ENCODE measurements at places on chromosomes 3 and 15.

DNA sequence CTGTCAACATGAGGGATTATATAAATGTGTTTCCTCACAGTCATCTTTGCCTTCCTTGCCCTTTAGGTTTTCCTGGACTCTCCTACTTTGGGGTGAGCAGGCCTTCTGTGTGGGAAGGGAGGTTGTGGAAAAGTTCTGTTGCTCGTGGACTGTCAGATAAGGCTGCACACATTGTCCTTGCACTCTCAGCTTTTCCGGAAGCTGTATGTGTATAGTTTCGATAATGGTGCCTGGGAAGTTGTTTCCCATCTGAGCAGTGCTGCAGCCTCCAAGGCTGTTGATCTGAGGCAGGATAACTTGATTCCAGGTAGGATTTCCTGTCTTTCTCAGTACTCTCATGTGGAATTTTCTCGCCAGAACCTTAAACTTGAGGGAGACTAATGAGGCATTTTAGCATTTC is 297.8 kb upstream of the AZI2 start:
- DNase-seq = no peak

GRCh38 chr15:70046679-70047369 is 50.9 kb downstream of the TLE3 start:
- DNase-seq = no peak

DNA sequence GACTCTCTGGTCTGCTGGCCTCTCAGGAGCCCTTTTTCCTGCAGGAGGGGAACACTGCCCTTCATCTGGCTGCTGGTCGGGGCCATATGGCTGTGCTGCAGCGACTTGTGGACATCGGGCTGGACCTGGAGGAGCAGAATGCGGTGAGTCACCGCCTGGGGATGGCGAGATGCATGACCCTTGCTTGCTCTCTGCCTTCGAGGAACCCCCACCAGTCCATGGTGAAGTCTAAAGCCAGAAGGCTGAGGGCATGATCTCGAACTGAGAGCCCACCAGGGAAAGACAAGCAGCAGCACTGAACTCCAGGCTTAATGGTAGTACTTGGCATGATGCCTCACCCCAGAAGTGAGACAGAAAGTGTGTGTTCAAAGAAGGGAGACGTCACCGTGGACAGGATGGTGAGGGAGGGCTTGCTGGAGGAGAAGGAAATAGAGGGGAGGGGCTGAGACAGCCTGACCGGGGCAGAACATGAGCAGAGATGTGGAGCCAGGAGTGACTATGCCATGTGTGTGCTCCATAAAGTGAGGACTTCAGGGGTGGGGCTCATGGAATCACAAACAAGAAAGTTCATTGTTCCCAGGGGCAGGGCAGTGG is 19.2 kb downstream of the ANKDD1A start:
- no peak for DNase-seq

DNA sequence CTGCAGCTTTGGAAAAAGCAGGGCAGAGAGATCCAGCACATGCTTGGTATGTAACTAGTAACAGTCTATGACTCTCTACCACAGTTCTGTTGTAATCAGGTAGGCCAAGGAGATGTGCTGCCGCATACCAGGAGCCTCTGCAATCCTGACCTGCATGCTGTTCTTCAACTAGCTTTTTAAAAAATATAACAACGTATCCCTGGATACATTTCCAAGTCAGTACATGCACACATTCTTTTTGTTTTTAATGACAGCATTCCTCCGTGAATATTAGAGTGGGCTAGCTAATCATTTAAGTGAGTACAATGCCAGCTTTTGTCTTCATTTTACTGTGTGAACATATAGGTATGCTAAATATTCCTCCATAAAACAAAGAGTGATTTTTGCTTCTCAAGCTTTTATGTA is 437.8 kb downstream of the RBMS3 start:
- no peak for DNase-seq

- no peak for DNase-seq
These were observed 156.7 kb downstream of the RAB11A start for GRCh38 chr15:66025972-66026371.

DNA sequence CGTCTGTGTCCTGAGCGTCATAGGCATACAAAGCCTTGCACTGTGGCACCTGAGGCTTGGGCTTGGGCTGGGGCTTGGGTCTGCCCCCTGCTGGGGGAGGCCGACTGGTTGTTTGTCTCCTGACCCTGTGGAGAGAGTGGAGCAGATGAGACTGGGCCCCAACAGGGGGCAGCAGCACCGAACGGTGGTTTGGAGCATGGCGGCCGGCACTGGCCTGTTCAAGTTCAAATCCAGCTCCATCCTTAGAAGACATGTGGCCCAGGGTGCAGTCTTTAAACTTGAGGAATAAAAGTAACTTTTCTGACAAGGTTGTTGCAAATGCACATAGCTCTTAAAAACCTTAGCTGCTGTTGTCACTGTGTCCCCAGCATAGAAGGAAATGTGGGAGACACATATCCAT is 33.3 kb downstream of the CCNB2 start:
- DNase-seq = peak; percentile 47

DNA sequence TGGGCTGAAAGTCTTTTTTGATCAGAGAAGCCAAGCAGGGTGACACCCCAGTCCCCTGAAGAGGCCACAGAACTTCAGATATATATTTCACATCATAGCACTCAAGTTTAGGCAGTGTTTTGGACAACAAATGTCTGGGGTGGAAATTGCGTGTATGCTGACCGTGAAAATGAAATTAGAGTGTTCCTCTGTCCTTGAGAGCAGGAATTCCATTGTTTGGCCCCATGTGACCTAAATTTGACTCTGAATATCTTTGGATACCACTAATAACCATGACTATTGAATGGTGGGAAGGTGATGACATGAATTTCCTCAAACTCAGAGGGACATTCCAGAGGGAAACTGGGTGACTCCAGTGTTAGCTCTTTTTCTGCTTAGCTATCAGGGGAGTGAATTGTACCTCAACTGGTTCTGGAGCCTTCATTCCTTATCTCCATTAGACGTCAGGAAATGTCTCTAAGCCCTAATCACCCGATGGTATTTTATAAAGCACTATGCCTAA is 263.5 kb upstream of the RASGRP1 start:
- DNase-seq = no peak

DNA sequence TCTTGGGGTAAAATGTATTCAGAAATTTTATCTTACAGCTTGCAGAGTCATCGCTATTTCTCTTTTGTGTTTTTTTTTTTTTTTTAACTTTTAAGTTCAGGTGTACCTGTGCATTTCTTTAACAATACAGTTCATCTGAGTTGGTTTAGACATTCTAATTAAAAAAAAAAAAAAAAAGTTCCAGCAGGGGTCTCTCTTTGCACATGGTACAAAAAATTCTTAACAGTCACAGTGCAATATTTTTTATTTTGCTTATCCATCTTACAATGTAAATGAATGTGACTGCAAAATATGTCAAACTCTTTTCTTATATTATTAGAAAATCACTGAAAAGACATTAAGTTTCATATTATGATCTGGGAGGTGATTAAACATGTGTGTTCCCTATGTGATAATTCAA is 47.5 kb upstream of the SLC9A9 start:
- DNase-seq = peak; percentile 69

DNA sequence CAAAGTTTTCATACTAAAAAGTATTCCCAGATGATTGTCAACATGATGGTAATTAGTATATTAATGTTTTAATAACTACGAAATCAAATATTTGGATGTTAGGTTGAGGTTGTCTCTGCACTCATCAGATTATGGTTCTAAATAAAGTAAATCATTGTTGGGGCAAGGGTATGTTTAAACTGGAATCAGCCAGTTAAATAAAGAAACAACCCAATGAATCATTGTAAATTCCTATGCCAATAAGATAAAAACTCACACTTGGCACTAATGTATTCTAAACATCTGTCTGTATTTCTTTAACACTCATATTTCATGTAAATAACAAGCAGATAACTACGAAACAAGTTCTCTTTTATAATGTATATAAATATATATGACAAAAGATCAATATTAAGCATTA is 92.7 kb downstream of the PEAK1 start:
- no peak for DNase-seq

GRCh38 chr3:62833538-62833937 is 41.7 kb downstream of the CADPS start:
- no peak for DNase-seq

Measured in NCI-H1105 treated with DMSO at 0.1 percent for 48 hours (cell line).